Neural crest cell (in vitro differentiated cells): ENCODE measurements at places on chromosomes 1 and 21.

GRCh38 chr21:46675595-46676280 is 40.3 kb downstream of the PRMT2 start:
- no peaks in the 10 kb centered on the region for H3K36me3 ChIP-seq
- no peaks in the 10 kb centered on the region for H3K4me1 ChIP-seq
- DNase-seq: no peak
- no peak overlapping the region for H3K27ac ChIP-seq
- H3K27me3 ChIP-seq: no peaks in the 10 kb centered on the region

GRCh38 chr21:43192501-43193081 is 23.8 kb downstream of the CRYAA start:
- H3K27ac ChIP-seq: no peak overlapping the region
- H3K27me3 ChIP-seq: peaks cover 15% of the 10 kb centered on the region
- H3K4me1 ChIP-seq: peaks cover 33% of the 10 kb centered on the region
- peaks cover 3% of the 10 kb centered on the region for H3K36me3 ChIP-seq

- H3K4me3 ChIP-seq: no peak overlapping the region
- H3K4me1 ChIP-seq: peaks cover 12% of the 10 kb centered on the region
- no peaks in the 10 kb centered on the region for H3K36me3 ChIP-seq
- H3K27ac ChIP-seq: no peak overlapping the region
Measured at GRCh38 chr1:193766329-193766728, 579.9 kb upstream of the B3GALT2 start.

GRCh38 chr21:38915546-38915945 is 109.8 kb downstream of the ETS2 start:
- no peaks in the 10 kb centered on the region for H3K4me1 ChIP-seq
- H3K36me3 ChIP-seq: no peaks in the 10 kb centered on the region
- peaks cover 30% of the 10 kb centered on the region for H3K27me3 ChIP-seq
- DNase-seq: no peak

DNA sequence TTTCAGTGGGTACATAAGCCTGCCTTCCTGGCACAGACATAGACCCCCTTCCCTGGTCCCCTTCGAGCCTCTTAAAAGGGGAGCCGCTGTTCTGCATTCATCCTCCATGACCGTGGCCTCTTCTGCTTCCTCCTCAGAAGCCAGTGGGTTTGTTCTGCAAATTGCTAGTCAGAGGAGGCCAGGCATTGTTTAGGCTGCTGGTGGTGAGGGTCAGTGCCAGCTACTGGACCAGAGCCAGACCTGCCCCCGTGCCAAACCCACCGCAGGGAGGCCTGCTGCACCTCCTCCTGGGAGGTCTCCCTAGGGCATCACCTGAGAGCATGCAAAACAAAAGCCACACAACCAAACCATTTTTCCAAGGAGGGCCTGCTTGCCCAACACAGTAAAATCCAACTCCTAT is 178.4 kb downstream of the MIS18A start:
- H3K27me3 ChIP-seq: no peaks in the 10 kb centered on the region
- H3K36me3 ChIP-seq: no peaks in the 10 kb centered on the region
- no peak overlapping the region for H3K4me3 ChIP-seq
- DNase-seq: no peak

DNA sequence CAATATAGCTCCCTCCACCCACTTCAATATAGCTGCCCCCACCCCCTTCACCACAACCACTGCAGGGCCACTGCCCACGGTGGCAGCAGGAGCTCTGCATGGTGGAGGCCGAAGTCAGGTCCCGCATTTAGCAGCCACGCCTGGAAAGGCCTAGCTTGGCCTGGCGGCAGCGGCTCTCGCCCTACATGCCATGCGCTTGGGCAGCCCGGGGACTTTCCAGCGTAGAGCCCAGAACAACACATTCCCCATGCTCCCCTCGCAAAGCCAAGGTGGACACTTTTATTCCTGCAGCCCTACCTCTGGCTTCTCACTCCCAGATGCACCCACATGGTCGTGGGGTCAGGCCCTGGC is 37.1 kb downstream of the LHX4 start:
- peaks cover 19% of the 10 kb centered on the region for H3K4me1 ChIP-seq
- H3K27ac ChIP-seq: no peak overlapping the region
- peaks cover 4% of the 10 kb centered on the region for H3K36me3 ChIP-seq
- no peak for DNase-seq

- no peak overlapping the region for H3K27ac ChIP-seq
- DNase-seq: no peak
- no peaks in the 10 kb centered on the region for H3K36me3 ChIP-seq
- H3K27me3 ChIP-seq: peaks cover 4% of the 10 kb centered on the region
Measured at GRCh38 chr1:166597516-166597915, 241.8 kb upstream of the POGK start.

DNA sequence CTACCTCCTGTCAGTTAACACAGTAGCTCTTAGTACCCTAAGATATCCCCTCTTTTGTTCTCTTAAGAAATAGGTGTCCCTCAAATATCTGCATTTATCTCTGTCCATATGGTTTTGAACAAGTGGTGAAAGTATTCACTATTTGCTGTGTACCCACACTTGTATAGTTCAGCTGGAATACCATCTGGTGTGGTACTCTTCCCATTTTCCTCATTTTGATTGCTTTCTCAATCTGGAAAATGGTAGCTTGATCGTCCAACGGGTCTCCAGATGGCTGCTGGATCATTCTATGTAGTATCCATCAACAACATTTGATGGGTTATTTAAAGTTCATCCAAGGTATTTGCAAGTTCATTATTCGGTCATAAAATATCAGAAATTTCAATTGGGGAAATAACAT is 100.3 kb upstream of the DPYD start:
- no peak overlapping the region for H3K27ac ChIP-seq
- no peaks in the 10 kb centered on the region for H3K36me3 ChIP-seq
- H3K27me3 ChIP-seq: no peaks in the 10 kb centered on the region
- H3K4me3 ChIP-seq: no peak overlapping the region
- no peaks in the 10 kb centered on the region for H3K4me1 ChIP-seq
- DNase-seq: no peak

DNA sequence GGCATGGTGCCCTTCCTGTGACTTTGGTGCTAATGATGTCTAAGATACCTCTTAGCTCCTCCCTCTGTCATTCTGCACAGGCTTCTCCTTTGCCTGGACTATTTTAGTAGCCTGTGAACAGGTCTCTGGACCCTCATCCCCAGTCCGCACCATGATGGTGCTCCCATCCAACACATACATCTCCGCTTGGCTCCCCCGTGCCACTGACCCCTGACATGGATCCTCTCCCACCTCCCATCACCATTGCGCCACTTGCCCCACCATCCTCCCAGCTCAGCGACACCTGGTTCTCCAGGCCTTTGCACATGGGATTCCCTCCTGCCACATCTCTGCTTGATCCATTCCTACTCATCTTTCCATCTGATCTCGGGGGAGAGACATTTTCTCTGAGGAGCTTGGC is 33.9 kb downstream of the RUNX3 start:
- H3K4me1 ChIP-seq: no peaks in the 10 kb centered on the region
- peaks cover 4% of the 10 kb centered on the region for H3K27me3 ChIP-seq
- H3K27ac ChIP-seq: no peak overlapping the region

GRCh38 chr1:54402896-54403295 is 3.3 kb downstream of the SSBP3 start:
- peak overlapping the region; percentile 93 for H3K4me3 ChIP-seq
- H3K4me1 ChIP-seq: peaks cover 59% of the 10 kb centered on the region
- H3K36me3 ChIP-seq: peaks cover 43% of the 10 kb centered on the region
